ENCODE measurements at places on chromosomes 13 and 19. TPM values are rescaled to one million over a fixed set of nuclear protein-coding genes. Genes with fewer than 3 reads are reported as not detected.

Gene PSG1
- not detected for total RNA-seq

Gene GPR18
- not detected for total RNA-seq

Gene ZNF792
- 2.9 TPM for total RNA-seq

Gene NUMBL
- 61.5 TPM for total RNA-seq

Gene TEX26
- not detected for total RNA-seq

Gene ZFR2
- total RNA-seq: not detected

Gene ZNF90
- total RNA-seq: 0.15 TPM

Gene MISP3
- total RNA-seq: 1.4 TPM

Gene LILRB4
- total RNA-seq: not detected

Gene KEAP1
- 86.3 TPM for total RNA-seq

Gene CCDC97
- 12.0 TPM for total RNA-seq

Gene U2AF2
- 111 TPM for total RNA-seq

All from cardiac ventricle fibroblast (primary cell).